Omental fat pad (tissue), 4 donors: ENCODE measurements at places on chromosomes 2 and 18. TPM values are rescaled to one million over a fixed set of nuclear protein-coding genes. Genes with fewer than 3 reads are reported as not detected.

Gene RAB6C
- not detected for total RNA-seq

Gene BOK
- 83.7 TPM for total RNA-seq

Gene LCT
- total RNA-seq: not detected

Gene HDHD2
- total RNA-seq: 20.4 TPM

Gene GLB1L
- total RNA-seq: 10.7 TPM

Gene ALPP
- total RNA-seq: not detected

Gene OSBPL6
- total RNA-seq: 1.1 TPM

Gene INO80C
- 20.7 TPM for total RNA-seq

DNA sequence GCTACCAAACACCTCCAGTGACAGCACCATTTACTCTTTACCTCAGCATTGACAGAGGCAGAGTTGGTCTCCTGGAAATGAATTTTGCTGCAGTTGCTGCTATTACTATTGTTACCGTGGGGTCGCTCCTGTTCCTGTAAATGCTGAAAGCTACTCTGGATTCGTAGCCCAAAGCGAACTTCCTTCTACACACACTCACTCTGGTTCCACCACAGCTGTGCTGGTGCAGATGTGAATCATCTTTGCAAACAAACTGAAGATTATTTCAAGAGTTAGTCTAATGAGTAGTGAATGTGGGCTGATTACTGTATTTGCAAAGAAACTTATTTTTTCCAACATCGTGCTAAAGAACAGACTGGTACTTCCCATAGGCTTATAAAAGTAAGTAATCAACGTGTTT lies 304.0 kb downstream of the LPIN1 start:
- no peak for DNase-seq

DNA sequence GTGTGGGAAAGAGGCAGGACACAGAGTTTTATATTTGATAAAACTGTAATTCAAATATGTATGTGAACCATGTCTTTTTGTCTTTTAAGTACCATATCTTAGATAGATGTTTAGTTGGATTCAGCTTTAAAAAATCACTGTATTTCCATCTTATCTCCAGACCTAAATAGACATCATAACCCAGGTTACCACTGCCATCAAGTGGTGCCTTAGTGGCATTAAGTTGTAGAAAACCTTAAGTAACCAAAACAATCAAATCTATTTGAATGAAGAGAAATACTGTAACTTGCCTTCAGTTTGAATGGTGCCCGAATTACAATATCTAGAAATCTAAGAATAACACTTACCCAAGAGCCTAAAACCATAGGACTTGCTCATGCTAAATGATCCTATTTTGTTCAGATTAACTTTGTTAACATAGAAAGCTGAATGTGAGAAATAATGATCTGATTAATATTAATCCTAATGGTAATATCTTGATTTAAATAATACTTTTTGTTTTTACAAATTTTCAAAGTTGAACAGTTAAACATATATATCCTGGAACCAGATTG lies 92.5 kb upstream of the MAP2 start:
- no peak for DNase-seq

DNA sequence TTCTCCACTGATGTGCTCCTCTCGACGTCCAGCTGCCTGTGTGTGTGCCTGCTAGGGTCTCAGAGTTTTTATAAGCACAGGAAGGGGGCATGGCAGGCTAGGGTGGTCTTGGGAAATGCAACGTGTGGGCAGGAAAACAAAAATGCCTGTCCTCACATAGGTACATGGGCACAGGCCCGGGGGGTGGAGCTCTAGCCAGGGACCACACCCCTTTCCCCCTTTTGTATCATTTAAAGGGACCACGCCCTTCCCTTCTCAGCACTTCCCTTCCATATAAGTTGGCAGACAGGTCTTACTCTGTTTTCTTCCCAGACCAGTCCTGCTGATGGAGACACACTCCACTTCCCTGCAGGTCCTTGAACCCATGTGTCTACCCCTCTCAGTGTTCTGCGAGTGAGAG lies 645.0 kb downstream of the CBLN2 start:
- no peak for DNase-seq

DNA sequence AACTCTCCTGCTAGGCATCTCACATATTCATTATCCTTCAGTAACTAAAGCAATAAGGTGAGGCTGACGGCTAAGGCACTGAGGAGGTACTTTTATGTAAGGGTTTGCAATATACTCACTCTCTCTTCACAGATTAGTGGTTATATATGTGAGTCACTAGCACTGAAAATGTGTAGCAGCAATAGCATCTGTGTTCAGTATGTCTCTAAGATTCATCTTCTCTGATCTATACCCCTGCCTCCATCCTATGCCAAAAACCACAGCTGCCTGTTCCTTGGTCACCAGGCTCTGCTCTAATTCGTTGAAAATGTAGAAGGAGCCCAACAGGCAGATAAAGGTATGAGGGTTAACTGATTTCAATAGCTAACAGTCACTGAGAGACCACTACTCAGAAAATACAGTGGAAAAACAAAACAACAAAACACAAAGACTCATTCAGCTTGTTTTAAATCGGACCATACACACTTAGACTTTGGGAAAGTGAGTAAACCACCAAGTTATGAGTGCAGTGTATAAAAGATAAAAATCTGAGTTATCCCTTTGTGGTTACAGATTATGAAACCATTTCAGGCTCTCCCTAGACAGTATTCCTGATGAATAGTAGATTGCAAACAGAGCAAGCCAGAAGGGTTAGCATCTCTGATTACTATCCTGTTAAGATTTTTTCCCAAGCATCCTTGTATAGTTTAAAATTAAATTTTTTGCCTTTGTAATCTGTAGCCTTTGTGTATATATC lies 75.3 kb upstream of the CYP26B1 start:
- DNase-seq: no peak

DNA sequence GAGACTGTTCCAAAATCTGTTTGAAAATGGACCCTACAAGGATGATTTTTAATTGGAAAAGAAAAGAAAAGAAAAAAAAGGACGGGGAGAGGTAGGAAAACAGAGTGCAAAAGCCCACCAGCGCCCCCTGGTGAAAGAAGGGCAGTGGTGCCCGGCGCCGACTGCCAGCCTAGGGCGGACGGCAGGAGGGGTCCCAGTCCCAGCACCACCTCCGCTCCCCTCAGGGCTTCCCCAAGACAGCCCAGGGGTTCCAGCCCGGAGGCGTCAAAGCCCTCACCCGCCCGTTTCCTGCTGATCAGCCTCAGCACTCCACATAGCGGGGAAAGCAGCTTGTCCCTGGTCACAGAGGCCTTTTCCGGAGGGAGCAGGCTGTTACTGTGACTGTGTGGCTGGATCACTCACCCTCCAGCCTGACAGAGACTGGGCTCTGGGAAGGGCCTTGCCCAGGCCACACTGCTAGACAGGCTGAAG lies 213.9 kb downstream of the TFCP2L1 start:
- peak; percentile 62 for DNase-seq

GRCh38 chr18:8854550-8854949 lies 149.2 kb downstream of the MTCL1 start:
- DNase-seq: no peak

DNA sequence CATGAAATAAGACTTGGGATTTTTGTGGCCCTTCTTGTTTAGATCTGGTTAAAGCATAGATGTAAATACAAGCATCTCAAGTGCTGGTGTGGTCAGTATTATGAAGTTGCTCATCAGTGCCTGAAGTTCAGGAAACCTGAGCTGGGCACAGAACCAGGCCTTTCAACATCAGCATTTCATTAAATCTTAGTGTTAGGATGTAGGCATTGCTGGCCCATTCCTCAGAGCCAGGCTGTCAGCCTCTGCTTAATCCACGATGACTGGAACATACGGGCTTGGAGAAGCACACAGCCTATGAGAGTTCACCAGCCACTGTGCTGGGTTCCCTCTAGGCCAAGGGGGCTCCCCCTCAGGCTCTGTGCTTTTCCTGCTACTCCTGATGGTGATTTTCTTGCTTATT lies 270.2 kb downstream of the EN1 start:
- no peak for DNase-seq

- no peak for DNase-seq
Observed at GRCh38 chr2:99860720-99861375, 281.5 kb downstream of the AFF3 start.

GRCh38 chr2:11264818-11265217 lies 79.6 kb downstream of the ROCK2 start:
- DNase-seq: no peak

- no peak for DNase-seq
Observed at GRCh38 chr2:216142540-216142939, 33.4 kb downstream of the XRCC5 start.
